Hematopoietic multipotent progenitor cell treated with erythropoietin and hydrocortisone succinate and interleukin-3 and kit ligand, for 17 days (in vitro differentiated cells): ENCODE measurements at places on chromosomes 16 and 17.

GRCh38 chr17:6075845-6076244 is 5.7 kb downstream of the WSCD1 start:
- DNase-seq, result no peak

DNA sequence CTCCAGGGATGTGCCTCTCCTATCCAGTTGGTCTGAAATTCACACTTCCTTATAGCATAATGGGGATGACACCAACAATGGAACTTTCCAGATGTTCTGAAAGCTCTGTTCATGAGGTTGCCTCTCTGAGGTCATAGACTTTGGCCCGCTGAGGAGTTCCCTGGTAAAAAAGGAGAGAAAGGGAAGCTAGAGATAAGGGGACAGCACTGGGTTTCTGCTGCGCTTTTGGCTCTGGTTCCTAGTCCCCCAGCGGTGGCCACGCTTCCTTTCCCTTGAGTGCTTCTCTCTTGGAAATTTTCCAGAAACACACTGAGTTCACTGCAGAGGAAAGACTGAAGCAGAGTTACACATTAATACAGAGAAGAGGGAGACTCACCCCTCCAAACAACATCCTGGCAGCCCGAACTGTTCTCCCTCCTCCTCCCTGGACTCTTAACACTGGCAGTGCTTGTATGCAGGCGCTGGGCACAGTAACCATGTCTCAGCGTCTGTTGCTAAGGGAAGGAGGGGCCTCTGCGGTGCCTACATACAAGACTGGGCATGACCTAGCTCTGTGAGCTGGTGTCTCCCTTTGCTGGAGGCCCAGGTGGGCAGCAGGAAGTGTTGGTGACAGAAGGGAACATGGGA is at the start of gene DNAH3:
Gene DNAH3, minus strand, starts transcription at position 472 of the 627 bp plus-strand sequence. CDS start 527 bp downstream, outside the sequence.
- no peak for DNase-seq

DNA sequence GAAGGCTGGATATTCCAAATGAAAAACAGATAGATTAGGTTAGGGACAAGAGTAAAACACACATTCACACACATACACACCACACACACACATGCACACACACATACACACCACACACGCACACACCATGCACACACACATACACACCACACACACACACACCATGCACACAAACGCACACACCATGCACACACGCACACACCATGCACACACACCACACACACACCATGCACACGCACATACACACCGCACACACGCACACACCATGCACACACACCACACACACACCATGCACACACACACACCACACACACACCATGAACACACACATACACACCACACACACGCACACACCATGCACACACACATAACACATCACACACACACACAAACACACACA is 203.7 kb upstream of the ZFHX3 start:
- DNase-seq, result no peak

GRCh38 chr17:65346166-65346565 is 209.0 kb downstream of the RGS9 start:
- no peak for DNase-seq

DNA sequence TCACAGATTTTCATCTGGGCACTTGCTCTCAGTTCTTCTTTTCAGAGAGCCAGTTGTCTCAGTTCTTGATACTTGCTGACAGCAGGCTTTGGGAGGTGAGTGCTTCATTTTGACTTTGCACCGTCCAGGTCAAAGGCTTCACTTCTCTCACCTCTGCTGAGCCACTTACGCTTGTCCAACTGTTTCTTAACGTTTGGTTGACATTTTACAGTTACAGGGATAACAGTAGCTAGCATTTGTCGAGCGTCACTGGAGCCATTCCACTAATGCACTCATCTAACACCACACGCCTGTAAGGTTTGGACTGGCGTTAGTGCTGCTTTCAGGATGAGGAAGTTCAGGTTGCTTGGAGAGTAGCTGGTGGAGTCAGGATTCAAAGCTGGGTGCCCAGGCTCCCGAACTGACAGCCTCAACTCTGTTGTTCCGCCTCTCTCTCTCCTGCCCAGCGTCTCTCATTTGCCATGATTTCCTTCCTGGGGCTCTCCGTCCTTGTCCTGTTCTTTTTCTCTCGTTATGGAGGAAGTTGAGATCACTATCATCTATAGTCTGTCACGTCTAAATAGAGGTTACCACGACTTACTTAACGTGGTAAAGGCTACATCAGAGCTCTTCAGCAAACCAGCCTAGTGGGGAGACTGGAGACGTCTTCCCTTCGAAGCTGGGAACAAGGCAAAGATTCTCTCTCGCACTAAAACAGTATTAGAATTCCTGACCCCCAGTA is 220.8 kb downstream of the RPTOR start:
- DNase-seq, result no peak

DNA sequence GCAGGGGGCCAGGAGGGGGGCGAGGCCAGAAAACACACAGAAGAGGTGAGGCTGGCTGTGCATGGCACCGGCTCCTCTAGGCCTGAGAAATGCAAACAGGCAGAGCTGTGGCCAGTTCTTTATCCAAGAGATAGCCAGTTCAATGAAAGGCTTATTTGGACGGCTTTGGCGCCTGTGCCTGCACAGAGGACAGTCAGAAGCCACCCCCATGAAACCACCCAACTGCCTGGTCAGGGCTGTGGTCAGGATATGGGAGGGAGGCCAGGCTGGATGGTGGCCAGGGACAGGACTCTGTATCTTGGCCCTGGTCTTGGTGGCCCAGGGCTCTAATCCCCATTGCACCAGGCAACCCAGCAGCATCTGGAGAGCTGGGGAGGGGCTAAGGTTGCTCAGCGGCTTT is 24.5 kb upstream of the GPRC5C start:
- no peak for DNase-seq

GRCh38 chr16:3292604-3293003 is 9.3 kb downstream of the ZNF263 start:
- no peak for DNase-seq

GRCh38 chr17:79360196-79360595 is 250.7 kb downstream of the RBFOX3 start:
- no peak for DNase-seq

DNA sequence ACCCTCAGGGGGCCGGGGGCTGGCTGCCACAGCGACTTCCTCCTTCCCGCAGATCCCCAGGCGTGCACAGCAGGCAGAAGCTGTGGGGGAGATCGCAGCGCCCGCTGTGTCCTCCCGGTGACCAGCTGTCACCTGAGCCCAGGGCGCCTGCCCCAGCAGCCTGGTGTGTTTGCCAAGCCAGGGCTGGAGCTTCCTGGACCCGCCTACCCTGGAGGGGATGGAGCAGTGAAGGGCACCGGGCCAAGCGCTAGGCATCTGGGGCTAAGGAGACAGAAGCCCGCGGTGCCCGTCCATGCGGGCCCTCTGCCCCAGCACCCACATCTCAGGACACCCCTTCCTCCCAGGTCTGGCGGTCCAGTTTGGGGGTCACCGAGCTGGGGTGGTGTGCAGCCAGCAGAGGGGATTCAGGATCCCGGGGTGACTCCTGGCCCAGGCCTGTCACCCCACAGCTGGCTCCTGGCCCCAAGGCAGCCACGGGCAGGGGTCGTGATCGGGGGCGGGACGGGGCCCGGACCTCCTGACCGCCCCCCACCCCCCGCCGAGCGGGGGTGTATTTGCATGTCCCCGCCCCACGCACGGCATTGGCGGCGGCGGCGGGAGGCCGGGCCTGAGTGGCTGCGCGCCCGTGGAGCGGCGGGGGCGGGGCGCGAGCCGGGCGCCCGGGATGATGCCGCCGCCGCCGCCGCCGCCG is at the start of gene RAB26:
Gene RAB26, plus strand, starts transcription at position 645 of the 691 bp plus-strand sequence. CDS start 159 bp downstream, outside the sequence.
- DNase-seq, result peak; percentile 27

GRCh38 chr17:27153005-27153404 is 140.9 kb upstream of the WSB1 start:
- DNase-seq, result no peak

DNA sequence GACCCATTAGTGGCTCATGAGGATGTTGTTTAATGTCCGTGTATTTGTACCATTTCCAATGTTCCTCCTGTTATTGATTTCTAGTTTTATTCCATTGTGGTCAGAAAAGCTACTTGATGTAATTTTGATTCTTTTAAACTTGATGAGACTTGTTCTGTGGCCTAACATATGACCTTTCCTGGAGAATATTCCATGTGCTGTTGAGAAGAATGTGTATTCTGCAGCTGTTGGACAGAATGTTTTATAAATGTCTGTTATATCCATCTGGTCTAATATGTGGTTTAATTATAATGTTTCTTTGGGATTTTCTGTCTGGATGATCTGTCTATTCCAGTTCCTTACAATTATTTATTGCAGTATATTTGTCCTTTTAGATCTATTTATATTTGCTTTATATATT is 2.9 kb upstream of the ABCA10 start:
- no peak for DNase-seq

GRCh38 chr17:40283662-40284061 is 4.0 kb upstream of the CDC6 start:
- no peak for DNase-seq

DNA sequence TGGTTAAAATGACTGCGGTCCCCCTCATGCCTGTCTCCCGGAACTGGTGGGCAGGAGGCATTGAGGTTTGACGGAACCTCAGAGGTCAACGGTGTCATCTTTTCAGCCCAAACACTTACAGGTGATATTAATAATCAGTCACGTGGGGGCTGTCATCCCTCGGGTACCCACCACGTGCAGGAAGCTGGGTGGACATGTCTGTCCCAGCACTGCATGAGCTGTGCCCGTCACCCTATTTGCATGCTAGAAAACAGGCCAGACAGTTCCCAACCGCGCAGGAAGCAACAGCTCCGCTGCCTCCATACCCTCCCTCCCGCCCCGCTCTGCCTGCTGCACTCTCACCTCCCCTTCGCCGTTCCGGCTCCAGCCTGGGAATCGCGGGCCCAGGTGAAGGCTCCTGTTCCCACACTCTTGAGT is 1.4 kb downstream of the SYNGR3 start:
- no peak for DNase-seq
